Uterine smooth muscle cell (primary cell): ENCODE measurements at places on chromosomes 3 and 15. TPM values are rescaled to one million over a fixed set of nuclear protein-coding genes. Genes with fewer than 3 reads are reported as not detected.

The SERPINI2 gene
- total RNA-seq, result not detected in 2 replicates

The IDH3A gene
- 39.0 and 67.1 TPM in 2 replicates for total RNA-seq

The ITIH3 gene
- total RNA-seq, result 0.12 TPM in 1 of 2 replicates, not detected in the other

The REC114 gene
- not detected in 2 replicates for total RNA-seq

The SLC2A2 gene
- not detected in 2 replicates for total RNA-seq

The UROC1 gene
- total RNA-seq, result not detected in 2 replicates

The CNTN4 gene
- 0.12 and 1.00 TPM in 2 replicates for total RNA-seq

The MFAP1 gene
- 31.2 and 37.8 TPM in 2 replicates for total RNA-seq

The TUSC7 gene
- total RNA-seq, result not detected in 2 replicates

The SMC4 gene
- total RNA-seq, result 65.1 and 164 TPM in 2 replicates

The CLDN16 gene
- total RNA-seq, result 0.12 TPM in 1 of 2 replicates, not detected in the other

The NRG4 gene
- not detected in 2 replicates for total RNA-seq

The RLBP1 gene
- not detected in 2 replicates for total RNA-seq

The USP8 gene
- 56.9 and 57.0 TPM in 2 replicates for total RNA-seq

The SLC22A13 gene
- 0.22 and 0.25 TPM in 2 replicates for total RNA-seq

The NEK10 gene
- 1.7 and 7.0 TPM in 2 replicates for total RNA-seq

The HPS3 gene
- 37.4 and 42.0 TPM in 2 replicates for total RNA-seq

The PPP2R3A gene
- total RNA-seq, result 14.9 and 20.4 TPM in 2 replicates

The UACA gene
- 152 and 235 TPM in 2 replicates for total RNA-seq

The KLHL6 gene
- total RNA-seq, result under 0.01 TPM in 2 replicates

The WDR72 gene
- not detected in 2 replicates for total RNA-seq

The CACNA2D3 gene
- total RNA-seq, result not detected in 2 replicates

The SIN3A gene
- total RNA-seq, result 29.9 and 34.6 TPM in 2 replicates

The TEX55 gene
- total RNA-seq, result not detected in 2 replicates

The ALDH1L1 gene
- 0.25 TPM in 1 of 2 replicates, not detected in the other for total RNA-seq

The FBN1 gene
- total RNA-seq, result 481 and 802 TPM in 2 replicates

The NKTR gene
- 68.1 and 83.8 TPM in 2 replicates for total RNA-seq

The ALDH1A2 gene
- 10.9 and 14.5 TPM in 2 replicates for total RNA-seq

The CIDEC gene
- 0.12 TPM in 1 of 2 replicates, not detected in the other for total RNA-seq

The CHRNA5 gene
- total RNA-seq, result 1.6 and 5.1 TPM in 2 replicates

The GPR87 gene
- not detected in 2 replicates for total RNA-seq

The C3orf70 gene
- 0.75 and 1.4 TPM in 2 replicates for total RNA-seq

The OIP5 gene
- total RNA-seq, result 3.2 and 12.1 TPM in 2 replicates

The PFKFB4 gene
- 9.2 and 14.4 TPM in 2 replicates for total RNA-seq

The IGF1R gene
- total RNA-seq, result 21.8 and 44.9 TPM in 2 replicates

The LRRC15 gene
- 0.55 and 0.87 TPM in 2 replicates for total RNA-seq

The AADACL2 gene
- total RNA-seq, result not detected in 2 replicates

The ECE2 gene
- under 0.01 TPM in 1 of 2 replicates, not detected in the other for total RNA-seq

The RPN1 gene
- 511 and 624 TPM in 2 replicates for total RNA-seq

The GOLGA6D gene
- 0.12 TPM in 1 of 2 replicates, not detected in the other for total RNA-seq

The GPR176 gene
- 135 and 142 TPM in 2 replicates for total RNA-seq

The ANKUB1 gene
- not detected in 2 replicates for total RNA-seq

The IL17RB gene
- total RNA-seq, result 0.11 and 0.12 TPM in 2 replicates

The CHST2 gene
- 13.0 and 15.4 TPM in 2 replicates for total RNA-seq

The STRIT1 gene
- not detected in 2 replicates for total RNA-seq

The NT5DC2 gene
- 44.7 and 52.5 TPM in 2 replicates for total RNA-seq

The GOLGA8G gene
- not detected in 2 replicates for total RNA-seq

The SSUH2 gene
- total RNA-seq, result 0.11 and 0.25 TPM in 2 replicates

The TRH gene
- not detected in 2 replicates for total RNA-seq

The EOMES gene
- total RNA-seq, result not detected in 2 replicates

The PKM gene
- total RNA-seq, result 1,950 and 2,315 TPM in 2 replicates

The STARD9 gene
- total RNA-seq, result 9.8 and 13.4 TPM in 2 replicates

The GLDN gene
- total RNA-seq, result 0.22 and 0.37 TPM in 2 replicates

The CHL1 gene
- under 0.01 TPM in 2 replicates for total RNA-seq

The AMOTL2 gene
- 75.3 and 100 TPM in 2 replicates for total RNA-seq

The C3orf49 gene
- not detected in 2 replicates for total RNA-seq

The SI gene
- not detected in 2 replicates for total RNA-seq
